Osteoblast (primary cell): ENCODE measurements at places on chromosomes 5 and 9. TPM values are rescaled to one million over a fixed set of nuclear protein-coding genes. Genes with fewer than 3 reads are reported as not detected.

PCDHB8 gene
- total RNA-seq: 0.36 and 0.88 TPM in 2 replicates

DOLPP1 gene
- 10.3 and 10.5 TPM in 2 replicates for total RNA-seq

DNA sequence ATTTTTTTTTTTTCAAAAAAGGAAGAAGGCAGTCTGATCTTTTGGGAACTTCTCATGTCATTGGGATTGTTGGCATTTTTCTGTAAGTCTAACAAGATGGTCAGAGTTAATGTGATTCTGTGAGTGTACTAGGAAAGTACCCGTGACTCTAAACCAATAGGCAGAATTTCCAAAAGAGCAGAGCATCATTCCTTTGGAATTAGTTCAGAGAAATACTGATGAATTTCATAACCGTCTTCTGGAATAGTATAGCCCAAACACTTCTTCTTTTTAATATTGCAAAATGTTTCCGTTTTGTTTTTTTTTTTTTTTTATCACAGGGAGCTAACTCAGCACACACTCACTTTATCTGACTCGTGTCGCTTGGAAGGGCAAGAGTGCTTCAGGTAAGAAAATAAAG is 407.4 kb downstream of the DTWD2 start:
- no peaks in the 10 kb centered on the region for H3K27me3 ChIP-seq
- H3K4me1 ChIP-seq: no peaks in the 10 kb centered on the region
- no peak overlapping the region for H3K27ac ChIP-seq
- no peak overlapping the region for H3K4me3 ChIP-seq
- no peak for DNase-seq

DNA sequence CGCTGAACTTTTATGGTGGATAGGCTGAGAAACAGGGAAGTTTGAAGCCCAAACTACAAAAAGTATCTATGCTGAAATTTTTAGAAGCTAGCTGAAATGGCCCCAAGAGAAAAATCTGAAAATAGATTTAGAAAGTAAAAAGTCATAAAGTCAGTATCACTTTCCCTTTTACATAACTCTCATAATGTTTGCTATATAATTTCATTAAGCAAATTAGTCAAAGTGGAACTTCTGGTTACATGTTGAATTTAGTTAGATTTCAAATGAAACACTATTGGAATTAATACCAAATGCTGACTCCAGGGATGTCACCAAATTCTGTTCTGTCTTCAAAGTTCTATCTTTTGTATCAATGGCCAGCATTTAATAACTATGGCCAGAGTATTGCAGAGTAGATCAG is 126.9 kb downstream of the TTC39B start:
- no peak overlapping the region for H3K4me3 ChIP-seq
- no peak for DNase-seq
- H3K36me3 ChIP-seq: no peaks in the 10 kb centered on the region
- no peak overlapping the region for H3K27ac ChIP-seq

DNA sequence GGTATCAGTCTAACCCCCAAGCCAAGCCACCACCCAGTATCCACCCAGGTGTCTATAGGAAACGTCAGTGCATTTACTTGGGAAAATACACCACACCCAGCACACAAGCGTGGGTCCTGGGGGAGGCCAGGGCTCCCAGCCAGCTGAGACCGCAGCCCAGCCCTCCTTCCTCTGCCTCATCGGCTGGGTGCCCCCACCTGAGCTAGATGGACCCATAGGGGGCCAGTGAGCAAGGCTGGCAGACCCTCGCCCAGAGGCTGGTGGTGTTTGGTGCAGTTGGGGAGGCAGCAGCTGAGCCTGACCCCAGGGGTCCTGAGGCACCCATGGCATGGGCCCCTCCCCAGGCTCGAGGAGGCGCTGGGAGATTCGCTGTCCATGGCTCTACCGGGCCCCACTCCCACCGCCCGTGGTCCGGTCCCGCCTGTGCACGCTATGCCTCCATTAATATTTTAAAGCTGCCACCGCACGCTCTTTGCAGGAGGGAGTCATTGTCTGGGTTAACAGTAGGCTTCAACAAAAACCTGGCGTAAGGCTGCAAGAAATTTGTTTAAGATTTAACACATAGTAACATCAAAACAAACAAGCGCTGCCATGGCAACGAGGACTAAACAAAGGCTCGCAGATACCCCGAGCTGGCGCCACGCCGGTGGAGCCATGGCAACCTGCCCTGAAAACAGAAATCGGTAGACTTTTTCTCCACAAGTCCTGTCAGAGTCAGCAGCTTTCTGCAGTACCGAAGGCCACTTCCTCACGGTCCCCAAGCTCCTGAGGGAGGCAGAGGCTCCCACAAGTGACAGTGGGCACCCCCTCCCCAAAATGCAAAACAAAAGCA is 20.6 kb downstream of the TPPP start:
- H3K4me3 ChIP-seq: no peak overlapping the region
- H3K27me3 ChIP-seq: peaks cover 37% of the 10 kb centered on the region
- H3K4me1 ChIP-seq: peaks cover 11% of the 10 kb centered on the region
- peak; percentile 97 for DNase-seq
- no peaks in the 10 kb centered on the region for H3K36me3 ChIP-seq

OTP gene
- total RNA-seq: under 0.01 TPM in 1 of 2 replicates, not detected in the other

GRCh38 chr5:178525906-178526732 is 64.1 kb downstream of the COL23A1 start:
- no peaks in the 10 kb centered on the region for H3K4me1 ChIP-seq
- no peak overlapping the region for H3K27ac ChIP-seq
- H3K36me3 ChIP-seq: no peaks in the 10 kb centered on the region
- no peak overlapping the region for H3K4me3 ChIP-seq
- H3K27me3 ChIP-seq: no peaks in the 10 kb centered on the region

ACTL7B gene
- total RNA-seq: not detected in 2 replicates

SH2D3C gene
- total RNA-seq: 0.29 and 0.36 TPM in 2 replicates

KCNIP1 gene
- not detected in 2 replicates for total RNA-seq

LECT2 gene
- not detected in 2 replicates for total RNA-seq

DNA sequence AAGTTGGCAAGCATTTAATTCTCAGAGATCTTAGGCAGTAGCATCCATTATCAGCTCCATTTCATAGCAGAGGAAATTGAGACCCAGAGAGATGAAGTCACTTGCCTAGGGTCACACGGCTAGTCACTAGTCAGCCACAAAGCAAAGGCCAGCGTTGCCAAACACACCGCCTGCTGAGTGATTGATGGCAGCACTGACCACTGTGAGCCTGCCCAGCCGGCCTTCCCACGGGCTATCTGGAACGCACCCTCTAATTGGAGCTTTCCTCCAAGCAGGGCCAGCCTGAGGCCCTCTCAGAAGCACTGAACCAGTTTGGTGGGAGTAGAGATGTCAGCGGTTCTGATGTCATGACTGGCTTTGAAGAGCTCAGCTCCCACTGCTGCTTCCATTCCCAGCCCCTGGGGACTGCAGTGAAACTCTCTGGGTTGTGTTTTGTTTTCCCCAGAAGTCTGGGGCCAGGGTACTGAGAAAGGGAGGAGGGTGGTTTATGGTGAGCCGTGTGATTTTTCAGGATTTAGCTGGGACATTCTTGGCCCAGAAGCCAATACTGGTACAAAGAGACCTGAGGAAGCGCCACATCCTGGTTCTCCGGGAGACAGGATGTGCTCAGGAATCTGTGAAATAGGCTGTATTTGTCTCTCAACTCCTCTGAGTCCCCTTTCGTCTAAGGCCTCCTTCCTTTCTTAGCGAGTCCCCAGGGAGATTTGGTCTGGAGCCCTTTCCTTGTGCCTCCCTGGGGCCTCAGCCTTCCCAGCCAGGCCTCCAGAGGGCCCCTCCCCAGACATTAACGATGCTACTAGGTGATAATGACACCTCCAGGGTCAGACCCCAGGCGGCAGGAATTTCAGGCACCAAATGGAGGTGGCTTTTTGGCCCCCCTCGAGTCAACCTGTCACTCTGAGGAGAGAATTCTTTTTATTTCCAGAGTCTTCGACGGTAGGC is 44.5 kb downstream of the SPRY4 start:
- H3K36me3 ChIP-seq: no peaks in the 10 kb centered on the region
- H3K27me3 ChIP-seq: no peaks in the 10 kb centered on the region
- H3K4me1 ChIP-seq: peaks cover 13% of the 10 kb centered on the region
- DNase-seq: peak; percentile 96
- H3K27ac ChIP-seq: peak overlapping the region; percentile 91

GRCh38 chr5:170571875-170572852 is 68.3 kb downstream of the KCNIP1 start:
- H3K27me3 ChIP-seq: peaks cover 40% of the 10 kb centered on the region
- no peak overlapping the region for H3K27ac ChIP-seq
- no peaks in the 10 kb centered on the region for H3K36me3 ChIP-seq
- DNase-seq: no peak
- peaks cover 15% of the 10 kb centered on the region for H3K4me1 ChIP-seq

- no peak overlapping the region for H3K4me3 ChIP-seq
- H3K4me1 ChIP-seq: no peaks in the 10 kb centered on the region
- H3K36me3 ChIP-seq: no peaks in the 10 kb centered on the region
- H3K27me3 ChIP-seq: no peaks in the 10 kb centered on the region
- H3K27ac ChIP-seq: no peak overlapping the region
- no peak for DNase-seq
Observed at GRCh38 chr5:59922220-59922619, 28.7 kb upstream of the PDE4D start.

DNA sequence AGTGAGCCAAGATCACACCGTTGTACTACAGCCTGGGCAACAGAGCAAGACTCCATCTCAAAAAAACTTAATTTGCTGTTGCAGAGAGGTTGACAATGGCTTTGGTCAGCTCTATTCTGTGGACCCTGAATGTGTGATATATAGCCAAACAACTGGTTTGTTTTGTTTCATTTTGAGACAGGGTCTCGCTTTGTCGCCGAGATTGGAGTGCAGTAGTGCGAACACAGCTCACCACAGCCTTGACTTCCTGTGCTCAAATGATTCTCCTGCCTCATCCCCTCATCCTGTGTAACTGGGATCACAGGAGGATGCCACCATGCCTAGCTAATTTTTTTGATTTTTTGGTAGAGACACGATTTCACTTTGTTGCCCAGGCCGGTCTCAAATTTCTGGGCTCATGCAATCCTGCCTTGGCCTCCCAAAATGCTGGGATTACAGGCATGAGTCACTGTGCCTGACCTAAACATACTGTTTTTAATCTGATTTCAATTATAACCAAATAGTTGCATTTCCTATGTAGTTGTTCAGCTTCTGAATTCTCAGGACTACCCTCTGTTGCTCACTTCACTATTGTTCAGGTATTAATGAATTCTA is 9.8 kb downstream of the RNF183 start:
- H3K27ac ChIP-seq: no peak overlapping the region
- H3K36me3 ChIP-seq: peaks cover 45% of the 10 kb centered on the region
- H3K4me1 ChIP-seq: no peaks in the 10 kb centered on the region

GRCh38 chr9:4263591-4263990 is 36.3 kb downstream of the GLIS3 start:
- H3K36me3 ChIP-seq: no peaks in the 10 kb centered on the region
- no peak overlapping the region for H3K27ac ChIP-seq
- H3K27me3 ChIP-seq: no peaks in the 10 kb centered on the region
- peaks cover 14% of the 10 kb centered on the region for H3K4me1 ChIP-seq
- no peak overlapping the region for H3K4me3 ChIP-seq
